ENCODE measurements at places on chromosomes 6 and 20.
A peak's percentile ranks its signal among the peaks of the same experiment; 100 is the strongest.

DNA sequence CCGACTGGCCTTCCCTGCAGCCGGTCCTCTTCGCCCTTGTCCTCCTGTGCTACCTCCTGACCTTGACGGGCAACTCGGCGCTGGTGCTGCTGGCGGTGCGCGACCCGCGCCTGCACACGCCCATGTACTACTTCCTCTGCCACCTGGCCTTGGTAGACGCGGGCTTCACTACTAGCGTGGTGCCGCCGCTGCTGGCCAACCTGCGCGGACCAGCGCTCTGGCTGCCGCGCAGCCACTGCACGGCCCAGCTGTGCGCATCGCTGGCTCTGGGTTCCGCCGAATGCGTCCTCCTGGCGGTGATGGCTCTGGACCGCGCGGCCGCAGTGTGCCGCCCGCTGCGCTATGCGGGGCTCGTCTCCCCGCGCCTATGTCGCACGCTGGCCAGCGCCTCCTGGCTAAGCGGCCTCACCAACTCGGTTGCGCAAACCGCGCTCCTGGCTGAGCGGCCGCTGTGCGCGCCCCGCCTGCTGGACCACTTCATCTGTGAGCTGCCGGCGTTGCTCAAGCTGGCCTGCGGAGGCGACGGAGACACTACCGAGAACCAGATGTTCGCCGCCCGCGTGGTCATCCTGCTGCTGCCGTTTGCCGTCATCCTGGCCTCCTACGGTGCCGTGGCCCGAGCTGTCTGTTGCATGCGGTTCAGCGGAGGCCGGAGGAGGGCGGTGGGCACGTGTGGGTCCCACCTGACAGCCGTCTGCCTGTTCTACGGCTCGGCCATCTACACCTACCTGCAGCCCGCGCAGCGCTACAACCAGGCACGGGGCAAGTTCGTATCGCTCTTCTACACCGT lies 6.1 kb downstream of the UBD start:
- peak; percentile 89 for DNase-seq

DNA sequence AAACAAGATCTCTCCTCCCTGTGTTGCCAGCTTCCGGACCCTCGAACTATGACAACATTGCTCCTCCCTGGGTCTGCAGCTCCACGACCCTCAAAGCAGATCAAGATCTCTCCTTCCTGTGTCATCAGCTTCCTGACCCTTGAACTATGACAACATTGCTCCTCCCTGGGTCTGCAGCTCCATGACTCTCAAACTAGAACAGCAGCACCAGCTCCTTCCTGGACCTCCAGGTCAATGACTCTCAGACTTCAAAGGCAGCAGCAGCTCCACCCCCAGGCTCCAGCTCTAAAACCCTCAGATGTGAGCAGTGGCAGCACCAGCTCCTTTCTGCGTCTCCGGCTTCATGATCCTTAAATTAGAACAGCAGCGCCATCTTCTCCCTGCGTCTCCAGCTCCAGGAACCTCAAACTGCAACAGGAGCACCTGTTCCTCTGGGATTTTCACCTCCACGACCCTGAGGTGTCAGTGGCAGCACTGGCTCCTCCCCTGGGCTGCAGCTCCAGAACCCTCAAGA lies 341.0 kb upstream of the SULF2 start:
- DNase-seq, result peak; percentile 78

GRCh38 chr6:157380458-157380778 lies 572 bp upstream of the ZDHHC14 start:
- DNase-seq, result peak; percentile 46

- no peak for DNase-seq
Observed at GRCh38 chr20:15930311-15931305, 642.6 kb downstream of the KIF16B start.

- peak; percentile 56 for DNase-seq
Observed at GRCh38 chr6:40477246-40478126, 109.7 kb downstream of the LRFN2 start.

GRCh38 chr20:57301026-57301425 lies 28.6 kb upstream of the SPO11 start:
- no peak for DNase-seq

DNA sequence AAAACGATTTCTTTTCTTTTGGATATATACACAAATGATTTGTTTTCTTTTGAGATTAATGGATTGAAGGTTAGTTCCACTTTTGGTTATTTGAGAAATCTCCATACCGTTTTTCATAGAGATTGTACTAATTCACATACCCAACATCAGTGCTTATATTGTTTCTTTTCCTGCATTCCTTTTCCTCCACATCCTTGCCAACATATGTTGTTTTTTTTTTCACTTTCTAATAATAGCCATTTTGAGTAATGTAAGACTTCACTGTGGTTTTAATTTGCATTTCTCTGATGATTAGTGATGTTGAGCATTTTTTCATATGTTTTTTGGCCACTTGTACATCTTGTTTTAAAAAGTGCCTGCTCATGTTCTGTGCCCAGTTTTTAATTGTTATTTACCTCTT lies 846.4 kb upstream of the EYS start:
- no peak for DNase-seq

DNA sequence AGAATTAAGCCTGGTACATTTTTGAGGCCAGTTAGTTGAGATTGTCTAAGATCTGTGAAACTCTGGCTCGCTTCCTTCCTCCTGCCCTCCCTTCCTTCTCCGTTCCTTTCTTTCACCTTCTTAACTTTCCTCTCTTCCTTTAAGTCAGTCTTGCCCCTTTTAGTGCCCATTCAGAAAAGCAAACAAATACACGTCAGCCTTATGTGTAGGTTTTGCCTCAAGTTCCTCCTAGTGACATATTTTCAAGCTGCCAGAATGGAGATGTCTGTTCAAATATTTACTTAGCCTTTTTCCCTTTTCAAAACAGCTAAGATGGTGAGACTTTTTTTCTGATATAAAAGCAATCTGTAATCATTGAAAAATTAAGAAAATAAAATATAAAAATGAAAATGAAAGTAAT lies 178.4 kb downstream of the FARS2 start:
- no peak for DNase-seq

GRCh38 chr6:163866192-163866591 lies 451.7 kb downstream of the QKI start:
- peak; percentile 76 for DNase-seq

GRCh38 chr6:156423829-156424228 lies 353.3 kb upstream of the ARID1B start:
- no peak for DNase-seq

- peak; percentile 77 for DNase-seq
Observed at GRCh38 chr20:326645-327185, 1.4 kb downstream of the SOX12 start.

- DNase-seq, result no peak
Observed at GRCh38 chr6:163151212-163151611, 263.3 kb upstream of the QKI start.

DNA sequence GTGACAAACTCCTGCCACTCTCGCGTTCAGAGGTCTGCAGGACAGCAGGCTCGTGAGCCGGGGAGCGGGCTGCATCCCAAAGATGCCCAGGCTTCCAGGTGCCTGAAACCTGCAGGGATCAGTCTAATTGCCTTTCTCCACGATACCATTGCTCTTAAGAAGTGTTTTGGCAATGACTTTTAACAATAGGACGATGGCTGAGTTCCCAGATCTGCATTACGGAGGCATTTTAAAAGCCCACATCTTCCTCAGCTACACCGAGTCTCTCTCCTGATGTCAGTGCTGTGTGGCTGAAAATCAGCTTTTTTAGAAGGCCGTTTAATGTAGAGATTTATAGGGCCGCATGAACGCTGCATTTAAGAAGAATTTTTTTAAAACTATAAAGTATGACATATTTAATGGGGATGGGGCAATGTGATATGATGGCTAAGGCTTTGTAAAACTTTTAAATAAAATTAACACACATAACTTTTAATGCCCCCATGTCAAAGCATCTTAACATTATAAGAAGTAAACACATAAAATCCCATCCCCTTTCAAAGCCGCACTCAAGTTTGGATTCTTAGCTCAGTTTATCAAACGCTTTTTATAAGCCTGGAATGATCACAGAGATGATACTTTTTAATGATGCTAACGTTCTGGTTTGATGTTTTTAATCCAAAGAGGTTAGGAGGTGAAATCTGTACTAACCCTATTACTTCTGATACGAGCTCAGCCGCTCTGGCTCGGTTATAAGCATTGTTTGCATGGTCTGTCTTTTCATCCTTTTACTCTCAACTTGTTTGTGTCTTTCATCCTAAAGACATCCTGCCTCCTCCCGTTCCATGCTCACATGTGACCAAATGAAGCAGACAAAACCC lies 386.0 kb downstream of the SMOC2 start:
- DNase-seq, result no peak

GRCh38 chr6:107679457-107679856 lies 144.7 kb downstream of the SCML4 start:
- DNase-seq, result peak; percentile 66

DNA sequence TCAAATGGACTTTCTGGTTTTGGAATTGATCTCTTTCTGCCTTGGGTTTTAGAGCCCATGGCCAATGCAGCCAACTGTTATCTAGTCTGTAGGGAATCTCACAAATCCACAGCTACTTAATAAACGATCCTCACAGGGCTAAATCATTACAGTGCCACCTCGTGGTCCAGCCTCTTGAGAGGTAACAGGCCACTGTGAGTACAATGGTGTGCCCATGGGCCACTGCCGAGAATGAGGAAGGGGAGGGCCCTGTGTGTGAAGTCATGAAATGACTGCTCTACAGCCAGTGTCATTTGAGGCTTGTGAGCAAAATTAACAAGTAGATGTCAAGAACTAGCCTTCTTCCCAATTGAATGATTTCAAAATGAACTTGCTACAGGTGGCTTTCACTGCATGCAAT lies 54.3 kb upstream of the GMPR start:
- peak; percentile 36 for DNase-seq

- no peak for DNase-seq
Observed at GRCh38 chr6:144006736-144007477, 1.2 kb downstream of the PLAGL1 start.

- DNase-seq, result no peak
Observed at GRCh38 chr6:37338745-37339255, 15.0 kb upstream of the RNF8 start.

- DNase-seq, result no peak
Observed at GRCh38 chr20:37254114-37254878, 7.3 kb downstream of the GHRH start.

GRCh38 chr6:53159558-53159957 lies 10.9 kb upstream of the GCM1 start:
- peak; percentile 23 for DNase-seq
